Upper lobe of right lung (tissue), 1 donor: ENCODE measurements at places on chromosomes 11 and 22. TPM values are rescaled to one million over a fixed set of nuclear protein-coding genes. Genes with fewer than 3 reads are reported as not detected.

Gene ME3
- total RNA-seq, result 24.7 TPM

Gene NCR3LG1
- total RNA-seq, result 5.6 TPM

Gene ANO5
- total RNA-seq, result 5.9 TPM

Gene MSANTD2
- 13.3 TPM for total RNA-seq

Gene CASP1
- total RNA-seq, result 106 TPM

Gene SLC22A25
- total RNA-seq, result not detected

Gene ANKK1
- not detected for total RNA-seq

Gene SPINDOC
- 20.3 TPM for total RNA-seq

Gene SPTBN2
- 8.1 TPM for total RNA-seq

Gene CDC42BPG
- 20.9 TPM for total RNA-seq

Gene FJX1
- total RNA-seq, result 5.9 TPM

Gene RFPL3
- not detected for total RNA-seq

Gene FIBIN
- total RNA-seq, result 27.3 TPM

Gene OR52E8
- not detected for total RNA-seq

Gene WNT7B
- 5.4 TPM for total RNA-seq

Gene CHADL
- total RNA-seq, result 3.4 TPM

Gene MMP12
- 0.75 TPM for total RNA-seq

Gene CRKL
- total RNA-seq, result 60.8 TPM

Gene TNNI2
- total RNA-seq, result 6.9 TPM

Gene CTSF
- 37.0 TPM for total RNA-seq

Gene CCDC73
- not detected for total RNA-seq

Gene ADAMTS8
- 39.1 TPM for total RNA-seq

Gene OTOG
- not detected for total RNA-seq

Gene OTUB1
- total RNA-seq, result 60.6 TPM

Gene ANAPC15
- 25.2 TPM for total RNA-seq

Gene PUS3
- total RNA-seq, result 11.1 TPM

Gene FDXACB1
- total RNA-seq, result 1.9 TPM

Gene MIAT
- 6.1 TPM for total RNA-seq

Gene PAMR1
- 12.4 TPM for total RNA-seq

Gene CLDN5
- 274 TPM for total RNA-seq

Gene ABCC8
- total RNA-seq, result 4.7 TPM

Gene APOBEC3G
- total RNA-seq, result 16.1 TPM

Gene RELT
- 11.7 TPM for total RNA-seq

Gene BATF2
- total RNA-seq, result 7.5 TPM

Gene TRIM6
- total RNA-seq, result 2.4 TPM

Gene AGBL2
- total RNA-seq, result 0.96 TPM

Gene DDI1
- total RNA-seq, result not detected

Gene FGF3
- total RNA-seq, result not detected

Gene MPZL2
- 119 TPM for total RNA-seq

Gene ADORA2A
- total RNA-seq, result 17.2 TPM

Gene PRR33
- total RNA-seq, result not detected

Gene RTN3
- total RNA-seq, result 116 TPM

Gene UPK3A
- total RNA-seq, result not detected

Gene B4GALNT4
- total RNA-seq, result 1.9 TPM

Gene ROBO3
- 12.6 TPM for total RNA-seq

Gene PGR
- total RNA-seq, result 3.0 TPM

Gene HORMAD2
- not detected for total RNA-seq

Gene PHETA2
- 15.4 TPM for total RNA-seq

Gene EIF3M
- 144 TPM for total RNA-seq

Gene MMP13
- not detected for total RNA-seq
